CD4-positive, alpha-beta T cell treated with Interleukin-12 subunit alpha and Interleukin-12 subunit beta, for 1 hour (primary cell): ENCODE measurements at places on chromosomes 7 and 10.

GRCh38 chr7:37424995-37425394 lies 23.7 kb downstream of the ELMO1 start:
- DNase-seq, result no peak

- DNase-seq, result no peak
These were observed 45.6 kb downstream of the PDGFA start for GRCh38 chr7:473870-474604.

DNA sequence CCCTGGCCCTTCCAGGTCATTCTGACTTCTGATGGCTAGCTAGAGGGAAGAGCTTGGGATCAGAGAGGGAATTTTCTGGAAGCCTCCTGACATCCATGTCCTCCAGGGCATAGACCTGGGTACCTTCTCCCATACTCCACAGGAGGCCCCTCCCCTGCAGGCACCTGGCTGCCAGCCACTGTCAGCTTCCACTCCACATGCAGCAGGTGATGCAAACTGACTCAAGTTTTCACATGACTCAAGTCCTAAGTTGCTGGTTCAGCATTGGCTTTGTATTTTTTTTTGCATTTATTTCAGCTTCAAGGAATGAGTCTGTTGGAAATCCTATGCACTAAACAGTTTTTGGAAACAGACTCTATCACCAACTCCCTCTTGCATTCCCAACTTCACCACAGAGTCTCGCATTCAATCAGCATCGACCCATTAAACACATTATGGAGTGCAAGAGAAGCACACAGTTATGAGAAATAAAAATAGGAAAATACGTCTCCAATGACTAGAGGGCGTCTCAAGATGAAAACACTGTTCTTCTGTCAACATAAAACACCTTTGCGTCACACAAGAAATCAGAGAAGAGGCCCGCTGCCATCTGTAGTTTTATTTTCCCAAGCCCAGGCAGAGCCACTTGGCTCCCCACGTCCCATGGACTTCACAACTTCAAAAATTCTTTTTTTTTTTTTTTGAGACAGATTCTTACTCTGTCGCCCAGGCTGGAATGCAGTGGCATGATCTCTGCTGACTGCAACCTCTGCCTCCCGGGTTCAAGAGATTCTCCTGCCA lies 362.6 kb upstream of the MGMT start:
- DNase-seq, result no peak

GRCh38 chr10:25914776-25915175 lies 19.3 kb upstream of the MYO3A start:
- no peak for DNase-seq

GRCh38 chr7:24054236-24054635 lies 229.8 kb upstream of the NPY start:
- DNase-seq, result no peak

GRCh38 chr10:11034762-11035161 lies 17.1 kb downstream of the CELF2 start:
- no peak for DNase-seq
